RKO (cell line): ENCODE measurements at places on chromosomes 6 and 20.

- DNase-seq: no peak
Measured at GRCh38 chr6:69018906-69019305, 383.8 kb downstream of the ADGRB3 start.

DNA sequence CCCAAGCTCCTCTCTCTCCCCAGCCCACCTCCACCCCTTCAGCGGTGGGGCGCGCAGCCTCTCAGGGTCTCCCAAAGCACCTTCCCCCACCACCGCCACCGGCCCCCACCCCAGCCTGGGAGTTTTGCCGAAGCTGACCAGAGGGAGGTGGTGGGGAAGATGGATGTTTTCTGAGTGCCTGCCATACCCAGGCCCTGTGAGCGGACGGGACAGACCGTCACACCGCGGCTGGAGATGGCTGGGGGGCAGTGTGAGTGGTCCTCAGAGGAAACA lies 5.7 kb downstream of the C20orf204 start:
- no peak for DNase-seq

DNA sequence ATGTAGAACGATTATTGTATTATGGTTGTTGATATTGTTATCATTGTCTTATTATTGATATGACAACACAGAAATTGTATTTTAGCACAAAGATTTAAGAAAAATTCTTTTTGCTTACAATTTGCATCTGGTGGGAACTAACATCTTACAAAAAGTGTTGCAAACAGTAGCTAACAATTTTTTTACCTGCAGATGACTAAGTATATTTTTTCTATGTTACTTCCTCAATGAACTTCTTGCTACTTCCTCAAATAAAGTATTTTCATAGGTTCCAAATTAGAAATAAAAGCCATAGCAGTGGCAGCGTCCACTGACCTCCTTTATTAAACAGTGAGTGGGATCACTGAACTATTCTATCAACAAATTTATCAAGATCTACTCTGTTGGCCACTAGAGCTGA lies 847.0 kb downstream of the PHF3 start:
- no peak for DNase-seq

DNA sequence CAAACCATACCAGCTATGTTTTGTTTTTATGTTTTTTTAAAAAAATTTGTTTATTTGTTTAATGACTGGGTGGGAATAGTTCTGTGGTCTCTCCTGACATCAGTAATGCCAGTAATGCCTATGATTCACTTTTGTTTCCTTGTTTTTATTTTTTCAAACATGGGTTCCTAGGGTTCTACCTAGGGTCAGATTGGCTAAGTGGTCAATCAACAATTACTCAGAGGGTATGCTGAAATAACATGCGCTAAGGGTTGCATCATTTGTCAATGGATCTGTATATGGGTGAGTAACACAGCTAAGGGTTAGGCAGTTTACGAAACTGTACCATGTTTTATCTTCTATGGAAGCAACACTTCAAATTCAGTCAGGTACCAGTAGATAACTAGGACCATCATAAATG lies 583.8 kb upstream of the GJE1 start:
- DNase-seq: no peak

GRCh38 chr6:15487262-15487661 lies 175.6 kb downstream of the DTNBP1 start:
- no peak for DNase-seq

DNA sequence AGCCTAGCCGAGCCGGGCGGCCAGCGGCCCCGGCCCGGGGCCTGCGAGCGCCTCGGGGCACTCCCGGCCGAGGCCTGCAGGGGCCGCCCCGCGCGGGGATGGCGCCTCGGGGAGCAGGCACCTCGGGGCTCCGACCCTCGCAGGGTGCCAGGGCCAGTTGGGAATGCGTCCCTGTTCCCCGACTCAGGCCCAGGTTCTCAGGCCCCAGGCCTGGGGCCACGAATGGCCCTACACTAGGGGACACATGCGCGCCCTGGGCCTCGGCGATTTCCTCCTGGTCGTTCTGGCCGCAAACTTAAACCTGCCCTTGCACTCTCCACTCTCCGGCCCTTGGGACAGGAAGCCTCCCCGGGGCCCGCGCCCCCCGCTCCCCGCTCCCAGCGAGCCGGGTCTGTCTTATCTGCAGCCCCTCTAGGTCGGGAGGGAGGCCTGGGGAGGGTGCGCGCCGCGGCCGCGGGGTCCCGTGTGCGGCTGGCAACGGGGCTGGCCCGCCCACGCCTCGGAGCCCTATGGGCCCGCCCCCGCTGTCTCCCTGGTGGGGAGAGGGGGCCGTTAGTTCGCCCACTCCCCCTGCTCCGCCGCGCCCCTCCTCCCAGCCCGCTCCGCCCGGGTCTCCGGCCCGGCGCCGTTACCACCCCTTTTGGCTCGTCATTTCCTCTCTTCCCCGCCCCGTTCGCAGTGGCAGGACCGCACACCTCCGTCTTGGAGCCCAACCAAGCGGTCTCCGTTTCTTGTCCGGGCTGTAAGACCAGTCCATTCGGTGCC lies 611 bp downstream of the NFYA start:
- peak; percentile 80 for DNase-seq

GRCh38 chr6:105810105-105810921 lies 275.8 kb upstream of the PRDM1 start:
- DNase-seq: peak; percentile 43

DNA sequence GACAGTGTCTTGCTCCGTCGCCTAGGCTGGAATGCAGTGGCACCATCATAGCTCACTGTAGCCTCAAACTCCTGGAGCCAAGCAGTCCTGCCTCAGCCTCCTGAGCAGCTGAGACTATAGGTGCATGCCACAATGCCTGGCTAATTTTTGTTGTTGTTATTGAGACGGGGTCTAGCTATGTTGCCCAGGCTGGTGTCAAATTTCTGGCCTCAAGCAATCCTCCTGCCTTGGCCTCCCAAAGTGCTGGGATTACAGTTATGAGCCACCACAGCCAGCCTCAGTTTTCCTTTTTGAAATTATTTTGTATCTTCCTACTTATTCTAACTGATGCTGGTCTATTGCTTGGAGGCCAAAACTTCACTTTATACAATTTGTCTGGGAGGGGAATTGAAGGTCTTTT lies 436.1 kb downstream of the UTRN start:
- no peak for DNase-seq

GRCh38 chr6:122677406-122677805 lies 67.2 kb downstream of the PKIB start:
- no peak for DNase-seq

- no peak for DNase-seq
Measured at GRCh38 chr6:16419636-16420336, 181.4 kb downstream of the GMPR start.

DNA sequence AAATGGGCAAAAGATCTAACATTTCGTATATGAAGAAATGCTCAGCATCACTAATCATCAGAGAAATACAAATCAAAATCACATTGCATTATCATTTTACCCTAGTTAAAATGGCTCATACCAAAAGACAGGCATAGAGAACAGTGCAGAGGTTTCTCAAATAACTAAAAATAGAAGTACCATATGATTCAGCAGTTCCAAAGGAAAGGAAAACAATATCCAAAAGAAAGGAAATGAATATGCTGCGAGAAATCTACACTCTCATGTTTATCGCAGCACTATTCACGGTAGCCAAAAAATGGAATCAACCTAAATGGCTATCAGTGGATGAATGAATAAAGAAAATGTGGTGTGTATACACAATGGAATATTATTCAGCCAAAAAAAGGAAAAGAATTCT lies 63.5 kb downstream of the VTA1 start:
- DNase-seq: no peak

GRCh38 chr6:87213364-87213763 lies 58.0 kb downstream of the ZNF292 start:
- no peak for DNase-seq

- DNase-seq: no peak
Measured at GRCh38 chr20:50704971-50705370, 13.6 kb upstream of the RIPOR3 start.

- no peak for DNase-seq
Measured at GRCh38 chr20:62219992-62220665, at the start of gene HRH3. TSS of gene HRH3 (minus strand) at chr20:62220278. CDS start at chr20:62219970, 308 bp downstream.

DNA sequence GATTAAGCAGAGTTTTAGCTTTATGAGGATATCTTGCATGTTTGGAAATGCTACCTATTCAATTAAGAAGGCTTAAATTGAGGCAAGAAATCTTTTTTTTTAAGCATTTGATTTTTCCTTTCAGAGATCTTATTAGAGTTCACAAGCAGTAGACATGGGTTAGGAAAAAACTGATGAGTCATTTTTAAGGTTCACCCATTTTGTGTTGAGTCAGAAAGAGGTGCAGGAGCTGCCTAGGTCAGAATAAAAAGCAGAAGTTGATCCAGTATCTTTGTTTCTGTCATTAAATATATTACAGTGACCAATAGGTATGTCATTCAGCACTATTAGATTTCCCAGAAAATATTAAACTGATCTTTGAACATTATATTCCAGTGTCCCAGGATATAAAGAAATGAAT lies 306.8 kb downstream of the LMBRD1 start:
- peak; percentile 1 for DNase-seq

- DNase-seq: no peak
Measured at GRCh38 chr6:96795481-96795880, 41.8 kb downstream of the GPR63 start.

GRCh38 chr6:28117386-28118050 lies 6.9 kb upstream of the ZSCAN16 start:
- no peak for DNase-seq
